MG63 (cell line): ENCODE measurements at places on chromosomes 7 and 10.

DNA sequence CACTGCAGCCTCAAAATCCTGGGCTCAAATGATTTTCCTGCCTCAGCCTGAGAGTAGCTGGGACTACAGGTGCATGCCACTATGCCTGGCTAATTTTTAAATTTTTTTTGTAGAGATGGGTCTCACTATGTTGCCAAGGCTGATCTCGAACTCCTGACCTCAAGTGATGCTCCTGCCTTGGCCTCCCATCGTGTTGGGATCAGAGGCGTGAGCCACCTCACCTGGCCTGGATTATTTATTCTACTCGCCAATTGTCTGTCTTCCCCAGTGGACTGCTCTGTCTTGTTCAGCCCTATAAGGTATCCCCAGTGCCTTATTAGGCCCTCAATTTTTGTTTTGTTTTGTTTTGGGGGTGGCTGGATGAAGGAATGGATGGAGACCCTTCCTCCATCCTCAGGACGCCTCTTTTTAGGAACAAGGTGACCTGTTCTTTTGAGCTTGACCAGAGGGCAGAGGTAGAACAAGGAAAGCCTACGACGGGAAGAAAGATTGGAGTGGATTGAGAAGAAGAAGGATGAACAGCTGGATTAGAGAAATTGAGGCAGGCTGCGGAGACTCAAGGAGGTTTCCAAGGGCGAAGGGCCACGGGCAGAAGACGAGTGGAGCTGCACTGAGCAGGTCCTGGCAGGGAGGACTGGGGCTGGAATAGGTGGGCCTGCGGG lies 541 bp upstream of the DENND10 start:
- no peak for DNase-seq

- no peak for DNase-seq
These were observed 1.3 kb downstream of the NFE2L3 start for GRCh38 chr7:26153241-26153822.

DNA sequence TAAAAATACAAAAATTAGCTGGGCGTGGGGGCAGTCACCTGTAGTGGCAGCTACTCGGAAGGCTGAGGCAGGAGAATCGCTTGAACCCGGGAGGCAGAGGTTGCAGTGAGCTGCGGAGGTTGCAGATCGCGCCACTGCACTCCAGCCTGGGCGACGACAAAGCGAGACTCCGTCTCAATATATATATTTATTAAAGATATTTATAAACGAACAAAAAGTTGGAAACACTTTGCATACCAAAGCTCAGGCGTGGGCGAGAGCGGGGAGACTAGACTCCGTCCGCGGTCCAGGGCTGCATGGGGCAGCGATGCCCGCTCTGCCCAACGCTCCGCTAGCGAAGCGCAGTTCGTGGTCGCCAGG lies 7.9 kb upstream of the CRYGN start:
- DNase-seq: no peak

GRCh38 chr10:103729851-103730250 lies 125.5 kb downstream of the SH3PXD2A start:
- no peak for DNase-seq

GRCh38 chr7:22481726-22482125 lies 18.3 kb downstream of the STEAP1B start:
- no peak for DNase-seq

DNA sequence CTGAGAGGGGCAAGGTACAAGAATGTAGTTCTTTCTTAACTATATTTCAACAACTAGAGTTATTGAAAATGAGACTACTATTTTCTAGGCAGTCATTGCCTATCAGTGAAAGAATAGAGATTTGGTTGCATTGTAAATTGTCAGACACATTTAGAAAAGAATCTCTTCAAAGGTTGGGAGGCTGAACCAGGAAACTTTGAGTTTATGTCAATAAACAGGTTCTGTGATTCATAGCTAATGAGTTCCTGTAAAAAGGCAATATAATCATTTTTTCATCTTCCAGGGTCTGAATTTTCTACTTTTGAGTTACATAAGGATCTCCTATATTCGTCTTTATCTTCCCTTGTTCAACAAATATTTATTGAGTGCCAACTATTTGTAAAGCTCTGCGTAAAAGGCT lies 47.1 kb downstream of the MAGI2 start:
- DNase-seq: no peak

DNA sequence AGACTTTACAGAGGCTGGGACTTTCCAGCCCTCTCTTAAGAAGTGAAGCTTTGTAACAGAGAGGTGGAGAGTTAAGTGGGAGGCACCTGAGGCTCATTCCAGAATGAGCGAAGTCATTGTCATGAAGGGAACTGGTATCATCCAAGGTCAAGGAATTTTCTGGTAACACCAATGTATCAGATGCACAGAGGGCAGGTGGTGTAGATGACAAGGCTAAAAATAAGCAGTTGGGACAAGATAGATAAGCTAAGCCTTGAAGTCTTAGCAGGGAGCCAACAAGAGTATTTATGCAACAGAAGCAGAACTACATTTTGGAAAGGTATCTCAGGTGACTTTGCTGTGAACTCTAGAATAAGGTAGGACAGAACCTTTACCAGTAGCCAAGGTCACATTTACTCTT lies 257.0 kb upstream of the AUTS2 start:
- no peak for DNase-seq

DNA sequence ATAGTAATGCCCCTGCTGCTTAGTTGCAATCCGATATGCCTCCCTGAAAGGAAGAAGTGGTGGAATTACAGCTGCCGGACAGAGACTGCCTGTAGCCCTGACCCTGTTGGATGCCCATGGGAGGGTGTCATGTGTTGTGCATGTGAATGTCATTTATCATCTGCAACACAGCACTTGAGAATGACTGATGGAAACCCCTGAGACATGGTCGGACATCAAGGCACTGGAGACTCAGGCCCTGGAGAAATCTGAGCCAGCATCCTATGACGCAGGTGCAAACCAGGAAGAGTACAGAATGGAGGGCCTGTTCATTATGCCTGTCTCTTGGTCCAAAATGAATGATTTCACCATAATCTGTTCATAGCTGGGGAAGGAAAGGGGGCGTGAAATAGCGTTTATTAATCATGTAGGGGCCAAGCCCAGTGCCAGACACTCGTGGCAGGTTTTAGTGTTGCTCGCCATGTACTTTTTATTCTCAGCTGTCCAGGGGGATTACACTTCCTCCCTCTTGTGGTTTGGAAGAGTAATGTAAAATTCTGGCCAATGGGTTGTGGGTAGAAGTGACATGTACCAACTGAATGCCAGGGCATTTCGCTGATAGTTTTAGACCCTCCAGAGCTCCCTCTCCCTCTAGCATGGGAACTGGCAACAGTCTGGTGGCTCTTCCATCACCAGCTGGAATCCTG lies 23.0 kb upstream of the LEP start:
- DNase-seq: peak; percentile 33

GRCh38 chr10:6056411-6057135 lies 5.6 kb downstream of the IL2RA start:
- DNase-seq: no peak

- no peak for DNase-seq
These were observed 32.8 kb downstream of the PIK3AP1 start for GRCh38 chr10:96687317-96688012.

- DNase-seq: no peak
These were observed 5.0 kb upstream of the CELF2 start for GRCh38 chr10:11012421-11013295.

DNA sequence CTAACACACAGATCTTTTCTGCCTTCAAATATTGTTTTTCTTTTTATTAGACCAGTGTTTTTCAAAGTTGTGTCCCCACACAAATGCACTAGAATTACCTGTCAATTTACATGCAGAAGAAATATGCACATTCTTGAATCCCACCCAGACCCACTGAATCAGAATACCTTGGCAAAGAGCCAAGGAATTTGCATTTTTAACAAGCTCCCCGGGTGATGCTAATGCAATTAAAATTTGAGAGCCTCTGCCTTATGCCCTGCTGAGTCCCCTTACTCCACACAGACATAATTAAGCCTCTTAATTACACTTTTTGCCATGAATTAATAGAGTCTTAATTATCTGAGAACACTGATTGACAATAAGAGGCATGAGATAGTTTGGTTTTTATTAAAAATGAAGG lies 201.2 kb upstream of the GRB10 start:
- no peak for DNase-seq

DNA sequence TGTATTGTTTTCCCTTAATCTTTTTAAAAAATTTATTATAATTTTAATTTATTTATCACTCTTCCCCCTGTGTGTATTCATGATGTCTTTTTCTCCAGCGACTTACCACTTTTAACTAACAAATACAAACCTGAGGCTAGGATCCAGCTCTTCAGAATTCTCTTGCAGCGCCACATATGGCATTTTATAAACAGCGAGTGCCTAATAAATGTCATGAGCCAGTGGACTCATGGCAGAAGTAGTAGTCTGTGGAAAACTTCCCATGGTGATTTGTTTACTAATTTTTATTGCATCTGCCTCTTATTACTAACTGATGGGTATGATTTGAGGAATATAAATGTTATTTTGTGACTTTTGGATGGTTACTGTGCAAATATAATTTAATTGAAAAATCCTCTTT lies 102.9 kb downstream of the EXOC4 start:
- DNase-seq: no peak

- DNase-seq: no peak
These were observed 94.9 kb downstream of the GFRA1 start for GRCh38 chr10:116178086-116178605.

DNA sequence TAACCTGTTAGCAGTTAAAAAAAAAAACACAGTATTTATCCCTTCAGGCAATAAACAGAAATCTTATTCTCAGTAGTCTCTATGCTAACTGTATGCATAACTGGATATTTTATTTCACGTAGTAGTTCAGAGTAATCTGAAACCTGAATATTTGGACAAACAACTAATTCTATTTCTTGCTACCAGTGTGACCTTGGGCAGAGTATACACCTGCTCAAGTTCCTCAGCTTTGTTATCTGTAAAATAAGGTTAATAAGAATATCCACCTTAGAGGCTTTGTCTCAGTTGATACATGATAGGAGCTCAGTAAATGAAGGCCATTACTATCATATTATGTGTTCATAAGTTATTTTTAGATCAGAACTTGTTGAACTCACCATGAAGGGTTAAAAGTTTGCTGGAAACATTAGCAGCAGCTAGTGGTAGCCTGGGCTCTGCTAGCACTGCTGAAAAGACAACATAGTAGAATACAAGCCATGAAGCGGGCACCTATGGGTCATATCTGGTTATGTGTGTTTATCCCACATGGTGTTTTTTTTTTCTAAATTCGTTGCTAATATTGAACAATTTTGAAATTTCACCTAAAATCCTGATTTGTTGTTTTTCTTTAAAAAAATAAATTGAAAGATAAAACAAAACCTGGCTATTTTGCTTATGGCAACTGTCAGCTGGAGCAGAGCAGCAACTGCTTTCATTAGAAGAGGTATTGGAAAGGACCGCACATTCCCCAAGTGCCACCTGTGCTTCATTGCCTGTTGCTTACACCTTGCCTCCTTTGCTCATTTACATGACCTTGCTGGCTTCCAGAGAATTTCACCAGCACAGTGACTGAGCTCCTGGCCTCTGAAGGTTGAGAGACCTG lies 303.0 kb downstream of the PRKG1 start:
- DNase-seq: no peak

DNA sequence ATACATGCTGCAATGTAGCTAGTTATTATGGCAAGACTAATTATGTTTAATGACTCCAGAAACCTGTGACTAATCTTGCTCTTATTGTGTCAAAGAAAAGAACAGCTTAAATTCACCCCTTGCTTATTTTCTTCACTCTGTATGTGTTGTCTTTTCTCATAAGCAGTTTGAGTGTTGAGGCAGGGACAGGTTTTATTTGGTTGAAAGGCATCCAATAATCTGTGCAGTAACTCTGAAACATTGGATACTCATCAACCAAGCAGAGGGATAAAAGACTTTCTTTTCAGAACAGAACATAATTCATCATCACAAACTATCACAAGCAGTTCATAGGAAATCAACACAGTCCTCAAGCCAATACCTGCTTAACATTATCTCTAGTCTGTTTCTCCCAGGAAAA lies 797.6 kb upstream of the MBL2 start:
- no peak for DNase-seq

- no peak for DNase-seq
These were observed 48.3 kb upstream of the RPA3 start for GRCh38 chr7:7766671-7767070.

DNA sequence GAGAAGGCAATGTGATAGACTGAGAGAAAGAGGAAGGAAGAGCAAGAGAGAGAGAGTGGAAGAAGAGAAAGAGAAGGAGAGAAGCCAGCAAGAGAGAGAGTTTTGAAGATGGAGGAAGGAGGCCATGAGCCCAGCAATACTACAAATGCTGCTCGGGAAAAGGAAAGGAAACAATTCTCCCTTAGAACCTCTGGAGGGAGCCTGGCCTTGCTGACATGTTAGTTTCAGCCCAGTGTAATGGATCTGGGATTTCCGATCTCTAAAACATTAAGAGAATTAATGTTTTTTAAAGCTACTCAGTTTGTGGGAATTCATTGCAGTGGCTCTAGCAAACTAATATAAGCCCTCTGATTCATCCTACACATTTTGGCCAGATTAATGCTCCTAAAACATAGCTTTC lies 206.8 kb upstream of the MTPN start:
- no peak for DNase-seq

DNA sequence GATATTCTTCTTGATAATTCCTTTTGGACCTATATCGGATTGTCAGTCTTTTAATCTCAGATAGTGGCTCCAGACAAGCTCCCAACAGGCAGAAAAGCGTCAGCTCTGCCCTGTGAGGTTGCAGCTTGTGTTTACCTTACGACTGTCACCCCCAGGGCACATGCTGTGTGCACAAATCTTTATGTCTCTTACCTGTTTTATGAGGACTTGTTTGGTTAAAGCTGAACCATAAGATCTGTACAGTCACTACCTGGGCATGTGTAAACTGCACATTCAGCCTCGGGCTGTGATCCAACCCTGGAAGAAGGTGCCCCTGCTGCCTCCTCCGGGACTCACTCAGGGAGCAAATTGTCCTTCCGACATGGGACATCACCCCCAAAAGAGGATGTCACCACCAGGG lies 119.8 kb downstream of the GALNT17 start:
- DNase-seq: no peak

- DNase-seq: no peak
These were observed 11.9 kb downstream of the DUSP5 start for GRCh38 chr10:110509560-110509959.

- no peak for DNase-seq
These were observed 10.0 kb upstream of the DDIT4 start for GRCh38 chr10:72263613-72264241.

- no peak for DNase-seq
These were observed 17.2 kb upstream of the FGFR2 start for GRCh38 chr10:121615435-121615793.

GRCh38 chr10:68957654-68958053 lies 1.7 kb downstream of the DDX21 start:
- DNase-seq: peak; percentile 15

DNA sequence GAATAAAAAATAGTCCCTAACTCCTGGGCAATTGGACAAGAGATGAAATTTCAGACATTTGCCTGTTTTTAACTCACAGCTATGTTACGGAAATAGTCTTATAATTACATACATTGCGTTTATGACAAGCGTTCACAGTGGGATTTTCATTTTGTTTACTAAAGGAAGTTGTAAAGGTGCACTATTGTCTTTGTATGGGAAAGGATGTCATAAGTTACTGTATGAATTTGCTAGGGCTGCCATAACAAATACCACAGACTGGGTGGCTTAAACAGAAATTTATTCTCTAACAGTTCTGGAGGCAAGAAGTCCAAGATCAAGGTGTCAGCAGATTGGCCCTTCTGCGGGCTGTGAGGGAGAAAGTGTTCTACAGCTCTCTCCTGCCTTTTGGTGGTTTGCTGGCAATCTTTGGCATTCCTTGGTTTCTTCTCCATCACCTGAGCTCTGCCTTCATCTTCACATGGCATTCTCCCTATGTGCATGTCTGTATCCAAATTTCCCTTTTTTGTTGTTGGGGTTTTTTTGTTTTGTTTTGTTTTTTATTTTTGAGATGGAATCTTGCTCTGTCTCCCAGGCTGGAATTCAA lies 5.6 kb downstream of the NFE2L3 start:
- no peak for DNase-seq
